ENCODE measurements at places on chromosomes 5 and 9.

DNA sequence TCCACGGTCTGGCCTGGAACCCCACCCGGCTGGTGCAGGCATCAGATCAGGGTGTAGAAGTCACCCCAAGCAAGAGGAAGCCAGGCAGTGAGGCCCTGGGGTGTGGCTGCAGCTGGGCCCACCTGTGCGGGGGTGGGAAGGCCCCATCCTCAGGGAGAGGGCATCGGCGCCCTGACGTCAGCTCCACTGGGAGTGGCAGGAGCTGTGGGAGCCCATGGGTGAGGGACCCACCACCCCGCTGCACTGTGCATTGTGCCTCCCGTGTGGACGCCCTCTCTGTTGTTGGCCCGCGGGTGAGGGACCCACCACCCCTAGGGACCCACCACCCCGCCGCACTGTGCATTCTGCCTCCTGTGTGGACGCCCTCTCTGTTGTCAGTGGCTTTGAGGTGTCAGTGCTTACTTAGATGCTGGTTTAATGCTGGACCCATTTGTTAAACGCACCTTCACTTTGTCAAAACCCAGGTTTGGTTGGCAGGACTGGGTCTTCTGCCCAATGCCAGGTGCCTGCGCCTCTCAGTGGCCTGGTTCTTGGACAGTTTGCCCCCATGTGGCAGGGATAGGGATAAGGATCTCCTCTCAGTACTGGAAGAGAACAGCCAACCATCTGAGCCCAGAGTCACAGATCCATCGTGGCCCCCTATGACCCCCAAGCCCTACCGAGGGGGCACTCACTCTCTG is 6.9 kb upstream of the EXOC3 start:
- DNase-seq: no peak

- DNase-seq: peak; percentile 17
These were observed 79.5 kb upstream of the HTR4 start for GRCh38 chr5:148733601-148734438.

GRCh38 chr9:110141227-110141793 is 66.6 kb downstream of the C9orf152 start:
- DNase-seq: no peak

DNA sequence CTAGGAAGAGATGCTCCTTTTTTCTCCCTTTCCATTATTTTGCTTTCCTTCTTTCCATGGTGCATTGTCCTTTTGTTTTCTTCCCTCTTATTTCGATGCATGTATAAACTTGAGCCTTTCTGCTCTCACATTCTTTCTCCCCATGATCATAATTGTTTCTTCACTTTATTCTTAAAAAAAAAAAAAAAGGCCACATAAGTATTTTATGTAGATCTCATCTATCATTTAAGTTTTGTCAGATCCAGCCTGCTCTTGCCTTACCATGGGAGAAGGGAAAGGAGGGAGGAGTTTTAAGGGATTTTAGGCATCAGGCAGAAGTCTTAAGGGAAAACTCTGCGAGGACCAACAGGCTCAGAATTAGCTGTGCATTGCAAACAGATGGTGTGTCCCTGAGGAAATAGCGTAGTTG is 11.1 kb downstream of the TGFBR1 start:
- DNase-seq: no peak

GRCh38 chr9:90726215-90726614 is 75.4 kb upstream of the SYK start:
- DNase-seq: no peak

DNA sequence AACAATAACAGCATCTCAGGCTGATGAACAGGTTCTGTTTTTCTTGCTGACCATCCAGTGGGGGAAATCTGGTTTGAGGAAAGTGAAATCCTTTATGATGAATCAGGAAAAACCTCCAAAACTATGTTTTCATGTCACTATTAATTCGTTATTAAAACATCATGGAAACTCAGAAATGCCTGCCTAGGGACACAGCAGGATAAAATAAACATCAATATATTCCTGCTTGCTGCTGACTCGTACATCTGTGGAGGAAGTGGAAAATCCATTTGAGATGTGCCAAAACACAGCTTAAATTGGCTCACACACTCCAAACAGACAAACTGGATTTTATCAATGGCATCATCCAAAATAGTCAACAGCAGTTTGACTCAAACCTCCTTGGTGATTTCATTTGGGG is 53.0 kb downstream of the TEK start:
- no peak for DNase-seq

- DNase-seq: no peak
These were observed 455 bp downstream of the OLFM1 start for GRCh38 chr9:135087899-135088347.

- DNase-seq: no peak
These were observed 135.2 kb downstream of the GNAQ start for GRCh38 chr9:77896269-77896937.

- DNase-seq: no peak
These were observed 37.9 kb downstream of the GEMIN5 start for GRCh38 chr5:154900066-154900465.

DNA sequence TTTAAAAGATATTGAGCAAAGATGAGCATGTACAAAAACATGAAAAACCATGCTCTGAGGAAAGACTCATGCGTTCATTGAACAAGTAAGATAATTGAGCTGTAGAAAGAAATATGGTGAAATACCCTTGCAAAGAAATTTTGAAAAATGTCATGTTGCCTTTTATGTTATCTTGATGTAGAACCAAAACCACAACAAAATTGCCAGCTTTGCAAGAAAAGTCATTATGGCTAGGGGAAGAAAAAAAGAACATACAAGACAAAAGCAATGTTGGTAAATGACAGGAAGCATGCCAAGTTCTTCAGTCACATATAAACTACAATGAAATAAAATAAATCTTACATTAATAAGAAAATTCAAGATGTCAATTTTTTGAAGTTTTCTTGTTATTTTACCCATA is 368.0 kb downstream of the IRX1 start:
- no peak for DNase-seq

- no peak for DNase-seq
These were observed 412 bp downstream of the FGF18 start for GRCh38 chr5:171419688-171420430.

- no peak for DNase-seq
These were observed 433.6 kb downstream of the PIK3R1 start for GRCh38 chr5:68648944-68649857.

- no peak for DNase-seq
These were observed 7.5 kb upstream of the RMND5B start for GRCh38 chr5:178123094-178123965.

DNA sequence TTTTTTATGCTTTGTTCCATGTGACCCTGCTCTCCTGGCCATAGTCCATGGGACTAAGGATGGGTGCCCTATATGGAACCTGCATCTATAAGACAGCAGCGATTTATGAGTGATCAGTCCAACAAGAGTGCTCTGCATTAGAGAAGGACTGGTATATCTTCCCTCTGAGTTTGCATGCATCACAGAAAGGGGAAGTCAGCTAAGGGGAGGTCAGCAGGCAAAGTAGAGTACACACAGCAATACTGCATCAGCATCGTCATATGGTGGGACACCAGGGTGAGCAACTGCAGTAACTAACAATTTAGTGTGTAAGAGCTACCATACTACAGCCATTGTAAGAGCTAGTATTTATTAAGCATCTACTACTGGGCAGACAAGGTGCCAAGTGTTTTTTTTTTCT is 311.3 kb downstream of the NDUFS4 start:
- no peak for DNase-seq

- DNase-seq: no peak
These were observed 346.4 kb upstream of the RIOK2 start for GRCh38 chr5:97529354-97529985.

DNA sequence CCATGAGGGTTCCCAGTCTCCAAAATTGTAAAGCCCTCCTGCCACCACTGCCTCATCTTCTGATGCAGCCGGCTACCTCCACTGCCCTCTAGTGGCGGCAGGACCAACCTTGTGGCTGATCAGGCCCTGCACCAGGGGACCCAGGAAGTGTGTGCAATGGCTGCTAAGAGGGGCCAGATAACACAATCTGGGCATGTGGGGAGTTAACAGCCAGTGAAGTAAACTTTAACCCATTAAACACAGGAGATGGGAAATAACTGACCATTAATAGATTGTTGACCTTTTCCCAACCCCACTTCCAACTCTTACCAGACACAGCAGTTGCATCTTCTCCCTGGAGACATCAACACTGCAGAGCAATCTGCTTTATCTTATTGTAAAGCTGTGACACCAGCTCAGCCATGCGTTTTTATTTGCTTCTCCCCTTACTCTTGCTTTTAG is 63.3 kb downstream of the FREM1 start:
- DNase-seq: no peak

DNA sequence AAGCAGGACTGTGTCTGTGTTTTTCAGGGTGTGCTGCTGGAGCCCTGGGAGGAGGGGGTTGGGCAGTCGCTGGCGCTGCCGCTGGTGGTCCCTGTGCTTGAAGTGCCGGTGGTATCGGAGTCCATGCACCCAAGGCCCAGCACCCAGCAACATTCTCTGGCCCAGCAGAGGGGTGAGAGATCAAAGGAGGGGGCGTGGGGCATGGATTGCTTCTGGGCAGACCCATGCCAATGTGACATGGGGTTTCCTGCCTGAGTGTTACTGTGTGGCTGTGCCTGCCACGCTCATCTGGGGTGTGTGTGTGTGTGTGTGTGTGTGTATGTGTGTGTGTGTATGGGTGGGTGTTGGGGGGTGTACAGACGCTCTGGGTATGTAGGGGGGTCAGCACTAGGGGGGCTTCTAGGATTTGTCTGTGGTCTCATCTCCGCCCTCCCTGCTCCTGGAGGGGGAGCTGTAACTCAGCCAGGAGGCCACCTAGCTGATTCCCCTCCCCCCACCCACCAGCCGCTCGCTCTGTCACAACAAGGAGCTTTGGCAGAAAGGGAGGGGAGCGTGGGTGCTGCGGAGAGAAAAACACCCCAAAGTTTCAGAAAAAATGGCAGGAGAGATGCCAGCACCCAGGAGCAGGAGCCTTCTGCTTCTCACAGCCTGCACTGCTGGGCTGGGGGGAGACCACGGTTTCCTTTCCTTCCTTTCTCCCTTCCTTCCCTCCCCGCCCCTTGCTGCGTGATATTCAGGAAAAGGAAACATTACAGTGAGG is 35.9 kb upstream of the HSPA9 start:
- DNase-seq: no peak

- DNase-seq: no peak
These were observed 72.0 kb downstream of the CETN3 start for GRCh38 chr5:90337449-90338052.

DNA sequence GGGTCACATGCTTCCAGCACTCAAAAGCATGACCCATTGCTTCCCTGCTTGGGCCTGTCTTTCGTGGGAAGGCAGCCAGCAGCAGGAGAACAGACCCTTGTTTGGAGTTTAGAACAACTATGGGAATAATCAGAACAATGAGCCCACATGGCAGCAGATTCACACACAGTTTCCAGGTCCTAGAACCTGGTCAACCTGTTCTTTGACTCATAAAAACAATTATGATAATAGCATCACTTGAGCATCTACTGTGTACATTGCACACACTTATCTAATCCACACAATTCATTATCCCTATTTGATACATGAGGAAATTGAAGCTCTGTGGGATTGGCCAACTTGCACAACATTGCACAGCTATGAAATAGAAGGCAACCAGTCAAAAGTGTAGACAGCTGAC is 41.7 kb downstream of the KLF4 start:
- no peak for DNase-seq

DNA sequence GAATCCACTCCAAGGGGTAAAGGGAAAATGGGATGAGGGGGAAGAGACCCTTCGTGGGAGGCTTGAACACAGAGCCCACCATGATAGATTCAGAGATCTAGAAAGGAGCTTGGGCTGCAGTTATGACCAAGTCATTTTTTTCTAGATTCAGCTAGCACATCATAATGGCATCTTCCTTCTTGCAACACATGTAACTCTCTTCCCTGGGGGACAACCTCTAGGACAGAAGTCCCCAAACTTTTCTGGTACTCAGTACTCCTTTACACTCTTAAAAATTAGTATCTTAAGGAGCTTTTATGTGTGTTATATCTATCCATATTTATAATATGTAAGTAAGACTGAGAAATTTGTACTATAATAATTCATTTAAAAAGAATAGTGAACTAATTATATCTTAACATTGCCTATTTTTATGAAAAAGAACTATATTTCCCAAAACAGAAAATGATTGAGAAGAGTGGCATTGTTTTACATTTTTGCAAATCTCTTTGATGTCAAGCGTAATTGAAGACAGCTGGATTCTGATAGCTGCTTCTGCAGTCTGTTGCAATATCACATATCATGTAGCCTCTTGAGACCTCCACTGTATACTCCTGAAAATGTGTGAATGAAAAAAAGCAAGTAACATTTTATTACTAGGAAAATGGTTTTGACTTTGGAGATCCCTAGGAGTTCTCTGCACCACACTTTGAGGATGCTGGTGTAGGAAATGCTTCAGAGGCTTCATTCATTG is 875 bp downstream of the ACO1 start:
- no peak for DNase-seq

DNA sequence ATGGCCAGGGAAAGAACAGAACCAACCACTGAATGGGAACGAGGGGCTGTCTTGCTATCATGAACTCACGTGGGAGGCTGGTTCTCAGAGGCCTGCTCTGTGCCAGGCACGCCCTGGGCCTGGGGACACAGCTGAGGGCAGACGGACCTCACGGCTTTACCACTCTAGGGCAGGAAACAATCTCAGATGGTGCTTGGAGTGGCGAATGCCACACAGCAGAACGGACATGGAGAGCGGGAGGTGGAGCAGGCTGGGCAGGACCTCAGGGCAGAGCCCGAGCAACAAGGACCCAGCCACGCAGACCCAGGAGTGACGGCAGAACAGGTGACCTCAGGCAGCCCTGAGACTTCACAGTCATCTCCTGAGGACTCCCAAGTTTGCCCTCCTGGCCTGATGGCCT is 8.7 kb downstream of the TOR1A start:
- no peak for DNase-seq

DNA sequence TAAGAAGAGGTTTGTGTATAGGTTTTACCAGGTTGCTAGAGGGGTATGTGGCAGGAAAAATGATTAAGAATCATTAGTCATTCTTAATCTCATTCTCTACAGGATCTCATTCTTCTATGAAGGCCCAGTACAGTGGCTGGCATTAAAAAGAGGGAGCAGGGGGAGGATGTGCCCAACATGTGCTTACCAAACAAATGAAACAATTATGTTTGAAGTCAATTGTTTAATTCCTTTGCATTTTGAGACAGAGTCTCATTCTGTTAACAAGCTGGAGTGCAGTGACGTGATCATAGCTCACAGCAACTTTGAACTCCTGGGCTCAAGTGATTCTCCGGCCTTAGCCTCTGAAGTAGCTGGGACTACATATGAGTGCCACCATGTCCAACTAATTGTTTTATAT is 23.0 kb downstream of the FNIP1 start:
- DNase-seq: no peak

DNA sequence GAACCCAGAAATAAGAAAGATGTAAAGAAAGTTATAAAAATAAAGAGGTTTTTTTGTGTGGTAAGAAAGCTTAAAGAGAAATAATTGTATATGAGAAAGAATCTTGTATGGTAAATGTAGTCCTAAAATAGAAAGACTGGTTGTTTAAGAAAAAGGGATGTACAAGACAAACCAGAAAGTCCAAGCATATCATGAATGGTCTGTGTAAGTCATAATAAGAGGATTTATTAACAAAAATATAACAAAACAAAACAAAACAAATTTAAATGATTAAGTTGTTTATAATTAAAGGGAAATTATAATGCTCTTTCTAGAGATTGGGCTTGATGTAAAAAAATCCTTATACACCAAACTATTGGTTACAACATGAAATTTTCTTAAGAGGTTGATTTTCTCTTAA is 590.4 kb upstream of the PTGER4 start:
- no peak for DNase-seq
